ENCODE measurements at places on chromosomes 3 and 15. TPM values are rescaled to one million over a fixed set of nuclear protein-coding genes. Genes with fewer than 3 reads are reported as not detected.

GRCh38 chr15:64110950-64111678 is 15.3 kb downstream of the SNX1 start:
- no peak for DNase-seq

GRCh38 chr15:77811270-77811669 is 178.6 kb upstream of the LINGO1 start:
- DNase-seq, result no peak

DNA sequence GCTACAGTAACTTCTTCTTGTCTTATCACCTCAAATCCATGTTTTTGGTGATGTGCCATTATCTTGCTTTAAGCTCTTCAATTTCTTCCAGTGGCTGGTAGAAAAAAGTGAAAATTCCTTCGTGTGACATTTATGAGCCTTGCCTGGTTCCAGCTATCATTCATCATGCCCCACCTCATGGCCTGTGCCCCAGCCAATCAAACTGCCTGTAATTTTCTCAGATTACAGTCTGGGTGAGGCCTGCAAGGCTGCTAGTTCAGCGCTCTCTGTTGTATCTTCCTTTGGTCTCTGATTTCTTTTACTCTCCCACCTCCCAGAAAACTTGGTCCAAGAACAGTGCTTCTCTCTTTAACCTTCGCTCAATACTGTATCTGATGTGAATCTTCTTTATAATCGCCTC is 249.3 kb upstream of the ZNF717 start:
- no peak for DNase-seq

DNA sequence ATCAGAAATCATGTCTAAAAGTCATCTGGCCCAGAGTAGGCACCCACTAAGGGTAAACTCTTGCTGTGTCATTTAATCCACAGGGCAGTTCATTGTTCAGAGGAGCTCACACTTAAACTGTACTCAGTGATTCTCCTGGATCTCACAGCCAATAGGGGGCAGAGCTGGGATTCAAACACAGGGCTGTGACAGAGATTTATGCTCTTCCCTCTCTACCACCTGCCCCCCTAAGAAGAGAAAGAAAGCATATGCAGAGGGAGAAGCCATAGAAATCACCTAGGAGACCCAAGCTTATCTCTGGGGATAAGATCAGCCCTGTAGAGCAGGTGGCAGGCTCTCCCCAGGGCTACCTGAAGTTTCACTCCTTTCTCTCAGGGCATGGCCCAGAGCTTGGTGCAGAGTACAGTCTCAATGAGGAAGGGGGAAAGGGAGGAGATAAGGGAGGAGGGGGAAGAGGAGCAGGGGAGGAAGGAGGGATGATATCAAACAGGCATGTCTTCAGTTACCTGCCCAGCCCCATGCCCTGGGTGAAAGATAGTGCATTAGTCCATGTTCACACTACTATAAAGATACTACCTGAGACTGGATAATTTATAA is 51.8 kb upstream of the ADPGK start:
- no peak for DNase-seq

DNA sequence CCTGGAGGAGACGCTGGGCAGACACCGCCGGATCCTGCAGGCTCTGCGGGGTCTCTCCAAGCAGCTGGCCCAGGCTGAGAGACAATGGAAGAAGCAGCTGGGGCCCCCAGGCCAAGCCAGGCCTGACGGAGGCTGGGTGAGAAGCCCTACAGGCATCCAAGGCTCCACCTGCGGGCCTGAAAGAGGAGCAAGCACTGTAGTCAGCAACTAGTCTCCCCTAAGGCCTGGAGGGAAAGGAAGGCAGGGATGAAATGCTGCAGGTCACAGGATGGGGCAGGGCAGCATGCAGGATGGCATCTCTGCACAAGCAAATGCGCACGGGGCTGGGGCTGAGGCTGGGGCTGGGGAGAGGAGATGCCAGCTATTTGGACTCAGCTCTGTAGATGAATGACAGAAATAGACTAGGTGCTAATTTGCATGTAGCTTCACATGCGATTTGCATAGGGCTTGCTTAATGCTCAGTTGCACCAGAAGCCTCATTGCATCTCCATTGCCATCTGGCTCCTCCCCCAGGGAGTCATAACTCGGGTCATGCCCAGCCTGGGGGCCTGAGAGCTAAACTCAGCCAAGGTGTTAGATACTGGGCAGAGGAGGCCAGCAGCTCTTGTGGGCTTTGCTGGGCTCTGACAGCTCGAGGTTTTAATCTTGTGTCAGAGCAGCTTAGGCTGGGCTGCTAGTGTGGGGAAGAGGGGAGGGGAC is 5.2 kb upstream of the CPLX3 start:
- DNase-seq, result no peak

DNA sequence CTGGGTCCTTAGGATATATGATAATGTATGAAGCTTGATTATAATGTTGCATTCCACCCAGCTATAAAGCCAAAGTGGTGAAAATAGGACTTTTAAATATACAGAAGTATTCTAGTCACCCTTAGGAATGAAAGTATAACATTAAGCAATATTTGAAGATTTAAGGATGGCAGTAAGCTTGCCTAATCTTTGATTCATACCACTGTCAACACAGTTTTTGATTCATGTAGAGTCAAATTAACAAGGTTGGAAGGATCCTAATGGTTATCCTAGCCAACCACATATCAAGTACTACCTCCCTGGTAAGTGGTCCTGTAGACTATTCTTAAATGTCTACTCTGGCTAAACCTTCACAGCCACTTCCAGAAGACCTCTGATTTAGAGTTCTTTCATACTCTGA is 18.6 kb downstream of the ARIH1 start:
- no peak for DNase-seq

DNA sequence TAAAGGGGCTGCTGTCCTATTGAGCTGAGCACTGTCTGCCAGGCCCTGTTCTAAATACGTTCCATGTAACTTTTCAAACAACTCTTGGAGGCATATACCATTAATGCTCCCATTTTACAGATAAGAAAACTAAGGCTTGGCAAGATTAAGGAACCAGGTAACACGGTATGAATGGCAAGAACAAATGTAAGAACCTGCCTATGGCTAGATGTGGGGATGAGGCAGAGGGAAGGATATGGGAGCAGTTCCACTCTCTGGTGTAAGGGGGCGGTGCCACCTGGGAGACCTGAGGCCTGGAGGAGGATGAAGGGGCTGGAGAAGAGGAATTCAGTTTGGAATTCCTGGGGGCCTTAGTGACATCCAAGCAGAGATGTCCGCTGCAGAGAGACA is 3.8 kb upstream of the LMAN1L start:
- DNase-seq, result no peak

DNA sequence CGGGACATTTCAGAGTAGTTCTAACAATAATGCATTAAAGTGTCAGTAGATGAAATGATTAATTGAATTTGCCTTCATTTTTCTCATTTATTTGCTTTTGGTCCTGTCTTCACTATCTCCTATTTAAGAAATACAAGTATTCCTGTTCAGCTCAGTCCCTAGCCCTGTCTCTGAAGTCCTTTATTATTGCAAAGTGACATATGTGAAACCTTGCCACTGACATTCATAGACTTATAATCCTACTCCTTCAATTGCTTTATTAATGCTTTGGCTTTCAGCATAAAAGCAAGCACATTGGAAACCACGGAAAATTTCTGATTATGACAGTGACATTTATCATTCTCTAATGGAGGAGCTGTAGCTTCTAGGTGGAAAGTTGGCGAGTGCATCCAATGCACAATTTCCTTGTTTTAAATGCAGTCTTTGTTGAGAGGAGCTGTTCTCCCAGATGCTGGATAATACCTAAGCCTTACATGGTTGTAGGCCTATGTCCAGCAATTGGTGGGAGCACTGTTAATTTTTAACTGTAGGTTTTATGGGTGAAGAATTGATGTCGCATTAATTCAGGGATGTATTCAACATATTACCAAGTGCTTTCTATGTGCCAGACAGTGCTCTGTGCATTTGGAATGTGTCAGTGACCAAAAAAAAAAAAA is 337.8 kb downstream of the FEZF2 start:
- no peak for DNase-seq

- no peak for DNase-seq
These were observed 237.7 kb downstream of the AGBL1 start for GRCh38 chr15:86317384-86317740.

DNA sequence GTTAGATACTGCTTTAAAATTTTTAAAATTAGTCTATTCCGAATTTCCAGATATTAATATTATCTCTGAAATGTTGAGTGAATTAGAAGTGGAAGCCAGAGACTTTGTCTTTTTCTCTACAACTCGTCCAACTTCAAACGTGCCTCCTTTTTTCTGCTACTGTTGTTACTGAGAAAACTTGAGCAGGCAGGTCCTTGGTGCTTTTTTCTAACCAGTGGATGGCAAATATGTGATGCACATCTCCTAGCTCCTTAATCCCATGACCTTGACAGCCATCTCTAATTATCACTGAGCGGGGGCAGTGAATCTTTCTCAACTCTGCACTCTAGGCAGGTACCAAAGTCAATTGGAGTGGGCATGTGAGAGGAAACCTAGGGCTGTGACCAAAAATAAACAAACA is 50.7 kb downstream of the FNDC3B start:
- no peak for DNase-seq

- DNase-seq, result no peak
These were observed 681 bp downstream of the PIK3CB start for GRCh38 chr3:138833899-138834595.

- DNase-seq, result no peak
These were observed 42.0 kb downstream of the PROS1 start for GRCh38 chr3:93931597-93932229.

- peak; percentile 68 for DNase-seq
These were observed 30.5 kb downstream of the EHD4 start for GRCh38 chr15:41941644-41942415.

DNA sequence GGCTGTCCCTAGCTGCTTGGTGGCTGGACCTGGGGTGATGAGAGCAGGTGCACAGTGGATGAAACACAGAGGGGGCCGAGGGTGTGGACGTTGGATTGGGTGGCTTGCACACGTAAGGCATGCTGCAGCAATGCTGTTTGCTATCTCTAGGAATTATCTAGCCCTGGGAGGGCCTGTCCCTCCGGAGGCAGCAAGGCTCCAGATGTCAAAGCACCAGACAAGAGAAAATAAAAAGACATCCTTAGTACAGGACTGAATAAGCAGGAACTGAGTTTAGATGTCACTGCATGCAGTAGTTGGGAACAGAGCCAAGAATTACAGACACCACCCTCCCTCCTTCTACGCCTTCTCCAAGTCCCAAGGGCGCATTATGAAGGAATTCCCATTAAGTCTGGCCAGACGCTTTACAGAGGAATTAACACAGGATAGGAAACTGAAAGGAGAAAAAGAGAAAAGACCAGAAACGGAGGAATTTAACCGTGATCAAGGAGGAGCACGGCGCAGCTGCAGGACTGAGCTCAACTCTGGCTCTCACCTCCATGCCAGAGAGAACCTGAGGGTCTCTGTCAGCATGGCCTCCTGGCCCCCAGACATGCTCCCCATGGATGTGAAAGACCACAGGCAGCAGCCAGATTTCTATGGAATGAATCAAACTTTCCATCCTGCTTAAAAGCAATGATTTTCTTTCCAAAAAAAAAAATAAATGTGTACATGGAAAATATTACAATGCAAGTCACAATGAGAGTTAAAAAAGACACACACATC is 13.8 kb downstream of the ATP10A start:
- no peak for DNase-seq

DNA sequence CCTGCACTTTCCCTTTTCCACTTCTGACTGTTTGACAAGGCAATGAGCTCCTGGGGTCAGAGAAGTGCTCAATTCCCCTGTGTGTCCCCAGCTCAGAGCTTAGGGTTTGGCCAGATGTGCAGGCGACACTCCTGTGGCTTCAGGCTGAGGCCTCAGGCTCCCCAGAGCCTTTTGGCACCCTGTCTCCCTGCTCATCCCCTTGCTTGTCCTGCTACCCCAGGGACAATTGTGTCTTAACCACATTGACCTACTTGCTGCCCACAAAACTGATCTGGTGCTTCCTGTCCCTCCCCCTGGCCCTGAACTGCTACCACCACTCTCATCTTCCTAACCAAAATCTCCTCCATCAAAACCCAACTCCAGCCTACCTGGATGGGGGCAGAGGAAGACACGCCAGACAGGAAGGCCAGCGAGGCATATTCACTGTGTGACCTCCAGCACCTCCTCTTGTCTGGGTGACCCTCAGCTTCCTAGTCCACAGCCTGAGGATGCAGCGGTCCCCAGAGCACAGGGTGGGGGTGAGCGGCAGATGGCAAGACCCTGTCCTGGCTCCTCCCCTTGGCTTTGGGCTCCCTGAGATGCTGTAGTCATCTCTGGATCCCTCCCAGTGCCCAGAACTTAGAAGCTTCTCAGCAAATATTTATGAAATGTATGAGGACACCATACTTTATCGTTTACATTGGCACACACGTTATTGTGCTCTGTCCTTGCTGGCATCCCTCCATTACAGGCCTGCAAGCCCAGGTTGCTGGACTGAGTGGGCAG is 98.9 kb upstream of the SLC6A6 start:
- DNase-seq, result peak; percentile 69

DNA sequence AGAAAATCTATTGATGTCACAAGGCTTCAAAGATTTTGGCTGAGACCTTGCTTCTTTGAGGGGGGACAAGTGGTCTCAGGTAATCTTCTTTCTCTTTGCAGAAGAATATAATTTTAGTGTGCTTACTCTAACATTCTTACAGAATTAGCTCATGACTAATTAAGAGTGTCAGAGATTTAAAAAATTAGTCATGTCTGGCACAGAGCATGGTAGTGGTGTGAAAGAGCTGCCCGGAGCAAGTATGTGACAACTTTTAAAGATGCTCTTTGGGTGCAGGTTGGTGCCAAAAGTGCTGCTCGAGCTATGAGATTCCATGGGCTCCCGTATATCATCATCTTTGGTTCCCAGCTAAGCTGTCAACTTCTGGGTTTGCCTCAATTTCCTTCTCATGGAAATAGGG is 31.1 kb downstream of the CYP19A1 start:
- DNase-seq, result no peak

DNA sequence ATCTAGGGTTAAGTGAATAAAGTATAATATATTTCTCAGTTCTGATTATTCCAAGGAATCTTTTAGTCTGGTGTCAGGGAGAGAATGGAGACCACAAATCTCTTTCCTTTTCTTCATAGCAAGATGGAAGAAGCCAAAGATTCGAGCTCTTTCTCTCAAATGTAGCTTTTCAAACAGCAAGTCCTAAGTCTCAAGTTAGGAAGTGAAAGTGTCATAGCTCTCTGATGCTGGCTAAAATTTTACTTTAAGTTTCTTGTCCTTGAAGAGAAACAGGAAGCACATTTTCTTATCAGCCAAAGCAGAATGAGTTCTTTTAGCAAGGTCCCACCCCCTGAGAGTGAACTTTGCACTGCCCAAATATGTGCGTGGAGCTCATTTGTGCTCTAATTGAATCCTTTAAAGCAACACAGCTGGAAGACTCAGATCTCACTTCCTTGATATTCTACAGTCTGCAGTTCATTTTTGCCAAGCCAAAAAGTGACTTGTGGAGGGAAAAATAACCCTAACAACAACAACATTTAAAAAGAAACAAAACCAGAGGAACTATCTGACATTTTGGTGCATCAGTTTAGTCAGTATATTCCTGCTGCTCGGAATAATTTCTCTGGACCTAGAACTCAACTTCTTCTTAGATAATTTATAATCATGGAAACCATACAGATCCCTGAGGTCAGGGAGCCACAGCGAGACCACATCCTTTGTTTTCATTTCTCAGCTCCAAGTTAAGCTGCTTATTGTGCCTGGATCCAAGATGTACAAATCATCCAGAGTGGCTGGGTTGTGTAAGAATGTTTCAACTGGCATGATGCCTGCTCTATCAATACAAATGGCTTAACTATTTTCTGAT is 238.7 kb upstream of the P2RY1 start:
- DNase-seq, result no peak

GRCh38 chr3:149152420-149152819 is 23.0 kb downstream of the HPS3 start:
- no peak for DNase-seq

LRCH3 gene
- 48.0 TPM for total RNA-seq

VWA5B2 gene
- not detected for total RNA-seq

CPNE9 gene
- total RNA-seq, result not detected

ZWILCH gene
- 4.4 TPM for total RNA-seq

KLHL40 gene
- not detected for total RNA-seq

IQCB1 gene
- total RNA-seq, result 12.5 TPM

TEX9 gene
- total RNA-seq, result 1.6 TPM
